ENCODE measurements at places on chromosomes 16 and 17.

GRCh38 chr16:85988723-85989313 is 89.9 kb downstream of the IRF8 start:
- DNase-seq, result no peak

DNA sequence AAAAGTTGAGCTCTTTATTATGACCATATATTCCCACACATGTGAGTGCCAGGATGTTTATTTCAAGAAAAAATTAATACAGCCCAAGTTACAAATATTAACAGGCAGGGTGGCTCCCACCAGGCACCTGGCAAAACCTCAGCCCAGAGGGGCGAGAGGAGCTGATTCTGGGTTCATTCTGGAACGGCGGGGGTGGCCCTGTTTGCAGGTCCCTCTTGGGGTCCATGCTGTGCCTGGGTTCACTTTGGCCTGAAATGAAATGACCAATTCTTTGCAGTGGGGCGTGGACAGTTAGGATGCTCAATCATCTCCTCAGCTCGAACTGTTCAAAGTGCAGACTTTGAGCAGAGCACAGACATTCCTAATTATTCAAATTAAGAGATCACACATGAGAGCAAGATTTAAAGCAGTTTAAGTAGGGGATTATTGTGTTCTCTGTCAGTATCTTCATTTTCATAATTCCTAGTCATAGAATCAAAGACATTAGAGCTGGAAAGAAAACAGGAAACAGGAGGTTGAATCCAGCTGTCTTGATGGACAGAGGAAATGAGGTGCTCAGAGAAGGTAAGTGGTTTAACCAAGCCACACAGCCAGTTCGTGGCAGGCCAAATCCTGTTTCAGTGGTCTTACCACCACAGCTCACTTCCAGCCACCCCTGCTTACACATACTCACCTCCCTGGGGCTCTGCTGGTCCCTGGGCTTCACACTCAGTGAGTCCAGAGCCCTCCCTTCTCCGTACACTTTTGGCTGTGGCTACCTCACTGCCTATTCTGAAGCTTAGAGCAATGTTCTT is 363.9 kb upstream of the TNRC6C start:
- no peak for DNase-seq

- no peak for DNase-seq
Measured at GRCh38 chr17:46011711-46012505, 12.9 kb downstream of the STH start.

DNA sequence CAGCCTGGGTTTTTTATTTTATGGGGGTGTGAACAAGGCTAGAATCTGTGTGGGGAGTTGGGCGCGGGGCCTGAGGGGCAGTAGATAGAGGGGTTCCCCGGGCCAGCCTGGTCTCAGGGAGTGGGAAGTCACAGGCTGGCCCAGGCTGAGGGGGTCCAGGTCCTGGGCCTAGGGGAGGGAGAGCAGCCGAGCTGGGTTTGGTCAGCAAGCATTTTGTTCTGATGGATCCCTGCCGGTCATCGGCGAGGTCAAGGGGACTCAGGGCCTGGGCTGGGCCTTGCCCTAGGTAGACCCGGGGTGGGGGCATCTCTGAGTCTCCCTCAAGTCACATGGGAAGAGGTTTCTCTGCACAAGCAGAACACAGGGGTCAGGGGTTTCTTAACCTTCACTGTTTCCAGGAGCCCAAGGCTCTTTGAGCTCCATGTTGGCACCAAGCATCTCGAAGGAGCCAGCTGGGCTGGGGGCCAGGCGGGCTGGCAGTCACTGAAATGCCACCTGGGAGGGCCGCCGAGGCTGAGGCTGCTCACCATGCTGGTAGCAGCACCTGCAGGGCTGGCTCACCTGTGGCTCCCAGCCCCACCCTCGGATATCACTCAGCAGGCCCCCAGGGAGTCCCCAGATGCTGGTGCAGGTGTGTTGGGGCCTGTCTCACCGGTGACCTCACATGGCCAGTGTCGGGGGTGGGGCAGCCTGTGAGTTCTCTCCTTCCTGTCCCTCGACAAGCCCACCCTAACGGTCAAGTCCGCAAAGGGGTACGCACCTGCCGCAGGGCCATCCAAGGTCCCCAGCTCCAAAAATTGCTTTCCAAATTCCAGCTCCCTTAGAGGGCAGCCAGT is 41.0 kb downstream of the SLC7A5 start:
- DNase-seq, result no peak

GRCh38 chr16:29912087-29912486 is 11.8 kb downstream of the ASPHD1 start:
- DNase-seq, result no peak

- DNase-seq, result no peak
Measured at GRCh38 chr16:74079232-74079586, 217.4 kb upstream of the PSMD7 start.

DNA sequence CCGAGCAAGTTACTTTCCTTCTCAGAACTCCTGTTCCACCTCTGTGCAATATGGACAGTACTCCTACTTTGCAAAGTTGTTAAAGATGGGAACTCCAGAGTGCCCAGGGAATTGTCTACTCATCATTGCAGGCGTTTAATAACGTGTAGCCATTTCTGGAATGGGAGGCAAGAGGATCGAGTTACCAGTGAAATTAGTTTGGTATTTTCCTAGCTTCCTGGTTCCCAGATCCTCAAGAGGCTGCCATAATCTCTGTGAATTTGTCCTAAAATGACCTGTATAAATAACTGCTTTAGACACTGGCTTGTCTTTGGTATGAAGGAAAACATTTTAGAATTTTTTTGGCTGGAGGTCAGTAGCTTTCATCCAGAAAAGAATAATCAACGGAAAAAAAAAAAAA is 27.7 kb downstream of the WWOX start:
- DNase-seq, result no peak

GRCh38 chr17:751269-752001 is 629 bp downstream of the GEMIN4 start:
- peak; percentile 24 for DNase-seq

- DNase-seq, result no peak
Measured at GRCh38 chr17:70796757-70797156, 627.4 kb downstream of the KCNJ2 start.

GRCh38 chr17:72890711-72891110 is 201.8 kb downstream of the SLC39A11 start:
- no peak for DNase-seq

- no peak for DNase-seq
Measured at GRCh38 chr16:27287051-27287811, 18.7 kb upstream of the NSMCE1 start.

DNA sequence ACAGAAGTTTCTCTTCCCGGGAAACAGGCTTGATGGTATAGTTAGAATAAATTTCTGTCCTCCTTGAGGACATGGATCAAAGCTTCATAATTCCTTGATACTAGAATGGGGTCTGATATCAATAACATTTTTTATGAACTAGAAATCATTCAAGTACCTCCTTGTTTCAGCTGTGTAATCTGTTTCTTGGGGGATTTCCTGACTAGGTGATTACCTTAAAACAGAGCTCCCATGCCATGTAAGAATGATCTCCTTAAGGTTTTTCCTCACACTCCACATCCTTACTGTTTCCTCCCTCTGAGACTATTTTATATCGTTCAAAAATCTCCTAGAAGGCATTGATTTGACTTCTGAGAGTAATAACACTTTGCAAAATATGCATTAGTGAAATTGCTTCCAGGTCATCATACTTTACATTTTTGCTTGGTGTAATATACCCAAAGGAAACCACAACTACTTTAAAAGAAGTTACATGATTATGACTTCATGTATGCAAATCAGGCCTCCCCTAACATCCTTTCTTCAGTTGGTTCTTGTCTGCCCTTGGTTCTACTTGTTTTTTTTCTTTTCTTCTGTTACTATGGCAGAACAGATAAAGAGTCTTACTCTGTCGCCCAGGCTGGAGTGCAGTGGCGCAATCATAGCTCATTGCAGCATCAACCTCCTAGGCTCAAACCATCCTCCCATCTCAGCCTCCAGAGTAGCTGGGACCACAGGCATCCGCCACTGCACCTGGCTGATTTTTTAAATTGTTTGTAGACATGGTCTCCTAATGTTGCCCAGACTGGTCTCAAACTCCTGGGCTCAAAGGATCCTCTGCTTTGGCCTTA is 388.8 kb downstream of the ZFHX3 start:
- no peak for DNase-seq

GRCh38 chr16:57903656-57904055 is 67.3 kb downstream of the CNGB1 start:
- DNase-seq, result no peak

DNA sequence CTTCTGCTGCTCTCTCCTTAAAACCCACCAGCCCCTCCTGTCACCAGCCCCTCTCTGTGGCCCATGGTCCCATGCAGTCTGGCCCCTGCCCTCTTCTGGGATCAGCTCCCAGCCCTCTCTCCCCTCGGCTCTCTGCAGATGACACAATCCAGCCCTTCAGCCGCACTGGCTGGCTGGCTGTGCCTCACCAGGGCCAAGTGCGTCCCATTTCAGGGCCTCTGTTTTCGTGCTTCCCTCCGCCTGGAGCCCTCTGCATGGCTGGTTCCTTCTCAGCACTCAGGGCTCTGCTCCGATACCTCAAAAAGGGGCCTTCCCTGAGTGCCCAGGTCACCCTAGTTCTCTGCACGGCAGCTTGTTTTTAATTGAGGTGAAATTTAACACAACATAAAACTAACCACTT is 124.3 kb downstream of the SOCS1 start:
- DNase-seq, result no peak

DNA sequence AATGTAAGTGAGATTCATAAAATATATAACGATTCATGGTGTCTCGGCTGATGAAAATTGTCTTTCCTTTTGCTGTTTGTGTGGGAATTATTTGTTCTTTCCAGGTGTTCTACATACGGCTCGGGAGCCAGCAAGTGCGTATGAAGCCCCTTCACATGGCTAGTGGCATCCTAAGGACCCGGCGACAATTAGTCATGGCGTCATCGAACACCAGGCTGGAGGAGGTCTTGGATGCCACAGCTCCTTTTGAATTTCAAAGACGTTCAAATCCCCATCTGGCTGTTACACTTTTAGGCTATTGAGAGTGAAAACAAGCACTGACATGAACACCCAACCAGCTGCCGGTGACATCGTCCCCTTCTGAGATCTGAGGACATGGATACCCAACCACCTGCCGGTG is 397.7 kb upstream of the TNRC6C start:
- DNase-seq, result no peak

GRCh38 chr17:73394512-73395450 is 83.0 kb upstream of the CDC42EP4 start:
- no peak for DNase-seq

GRCh38 chr16:21156767-21157467 is 1.6 kb upstream of the LDAF1 start:
- no peak for DNase-seq

DNA sequence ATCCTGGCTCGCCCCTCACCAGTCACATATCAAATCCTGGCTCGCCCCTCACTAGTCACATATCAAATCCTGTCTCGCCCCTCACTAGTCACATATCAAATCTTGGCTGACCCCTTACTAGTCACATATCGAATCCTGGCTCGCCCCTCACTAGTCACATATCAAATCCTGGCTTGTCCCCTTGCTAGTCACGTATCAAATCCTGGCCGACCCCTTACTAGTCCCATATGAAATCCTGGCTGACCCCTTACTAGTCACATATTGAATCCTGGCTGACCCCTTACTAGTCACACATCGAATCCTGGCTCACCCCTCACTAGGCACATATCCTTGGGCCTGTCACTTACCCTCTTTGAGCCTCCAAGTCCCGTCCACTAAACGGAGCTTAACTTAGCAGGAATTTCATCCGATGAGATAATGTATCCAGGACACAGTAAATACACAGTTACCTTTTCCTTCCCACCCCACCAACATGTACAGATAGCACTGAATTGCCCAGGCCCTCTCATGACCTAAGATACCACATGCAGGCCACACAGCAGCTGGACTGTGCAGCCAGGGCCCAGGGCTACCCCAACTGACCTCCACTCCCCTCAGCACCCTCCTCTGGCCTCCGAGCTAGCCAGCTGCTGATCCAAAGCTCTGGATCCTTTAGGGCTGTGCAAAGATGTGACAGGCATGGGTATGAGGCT is 157.8 kb upstream of the RPH3AL start:
- DNase-seq, result no peak

DNA sequence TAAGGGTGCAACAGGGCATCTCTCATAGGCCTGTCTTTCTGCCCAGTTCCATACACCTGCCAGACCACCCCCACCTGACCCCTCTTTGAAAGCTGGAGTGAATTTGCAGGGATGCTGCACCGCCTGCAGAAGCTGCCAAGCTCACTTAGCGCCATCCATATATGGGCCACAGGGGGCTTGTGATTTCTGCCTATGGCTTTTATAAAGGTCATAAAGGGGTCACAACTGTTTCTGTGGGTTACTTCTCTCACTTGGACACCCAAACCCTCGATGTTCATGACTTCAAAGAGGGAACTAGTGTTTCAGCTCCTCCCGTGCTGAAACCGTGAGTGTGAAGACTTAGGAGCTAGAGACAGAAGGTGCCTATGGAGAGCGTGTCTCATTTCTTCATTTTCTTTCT is 23.9 kb upstream of the MEAK7 start:
- DNase-seq, result no peak

DNA sequence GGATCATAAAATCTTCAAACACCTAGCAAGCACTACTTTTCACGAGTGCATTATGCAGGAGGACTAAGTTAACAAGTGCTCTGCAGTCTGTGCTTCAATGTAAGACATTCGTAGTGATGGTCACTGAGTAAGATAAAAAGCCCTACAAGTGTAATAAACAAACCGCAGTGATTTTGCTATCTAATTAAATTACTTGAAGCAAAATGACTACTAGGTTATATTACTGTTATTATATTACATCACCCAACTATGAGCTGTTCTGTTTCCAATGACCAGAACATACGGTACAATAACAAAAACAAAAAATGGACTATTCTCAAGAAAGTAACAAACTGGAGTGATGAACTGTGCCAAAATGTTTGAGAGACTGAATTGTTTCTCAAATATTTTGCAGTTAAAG is 11.2 kb downstream of the KLHL10 start:
- DNase-seq, result no peak

DNA sequence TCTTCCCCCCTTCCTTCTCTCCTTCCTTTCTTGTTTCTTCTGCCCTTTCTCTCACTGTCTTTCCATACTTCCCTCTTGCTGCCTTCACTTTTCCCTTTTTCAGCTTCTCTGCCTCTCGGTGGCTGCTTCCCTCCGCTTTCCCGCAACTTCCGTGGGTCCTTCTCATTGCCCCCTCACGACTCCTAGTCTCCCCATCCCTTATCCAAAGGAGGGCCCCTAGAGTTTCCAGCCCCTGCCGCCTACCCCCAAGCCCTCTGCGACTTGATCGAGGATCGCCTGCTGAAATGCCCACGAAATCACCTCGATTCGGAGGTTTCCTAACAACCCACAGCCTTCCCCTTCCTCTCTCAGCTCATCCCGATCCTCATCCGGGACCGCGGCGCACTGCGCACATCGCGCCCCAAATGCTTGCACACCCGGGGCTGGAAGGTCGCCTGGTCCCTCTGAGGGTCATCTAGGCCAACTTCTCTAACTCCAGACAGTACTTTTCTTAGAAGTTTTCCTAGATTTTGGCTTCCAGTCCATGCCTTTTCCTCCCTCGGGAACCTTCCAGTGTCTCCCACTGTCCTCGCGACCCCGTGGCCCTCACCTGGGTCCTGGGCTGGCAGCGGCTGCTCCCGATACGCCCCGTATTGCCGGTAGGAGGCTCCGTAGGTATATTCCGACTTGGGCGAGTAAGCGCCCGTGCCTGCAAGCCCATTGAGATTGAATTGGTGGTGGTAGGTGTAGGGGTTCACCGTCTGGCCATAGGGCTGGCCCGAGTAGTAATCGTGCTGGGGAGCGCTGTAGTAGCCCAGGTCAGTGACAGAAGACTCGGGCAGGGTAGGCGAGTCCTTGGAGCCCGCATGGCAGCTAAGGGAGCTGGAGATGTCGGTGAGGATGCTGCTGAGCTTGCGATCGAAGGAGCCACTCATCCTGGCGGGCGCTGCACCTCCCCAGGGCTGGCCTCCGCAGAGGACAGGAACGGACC is 654 bp downstream of the DLX3 start:
- no peak for DNase-seq

- no peak for DNase-seq
Measured at GRCh38 chr16:19808061-19808641, 76.5 kb downstream of the GPRC5B start.
